HFFc6 (cell line): ENCODE measurements at places on chromosomes 7 and 10.
A peak's percentile ranks its signal among the peaks of the same experiment; 100 is the strongest.

- DNase-seq: no peak
Observed at GRCh38 chr7:47328392-47329319, 253.3 kb downstream of the TNS3 start.

DNA sequence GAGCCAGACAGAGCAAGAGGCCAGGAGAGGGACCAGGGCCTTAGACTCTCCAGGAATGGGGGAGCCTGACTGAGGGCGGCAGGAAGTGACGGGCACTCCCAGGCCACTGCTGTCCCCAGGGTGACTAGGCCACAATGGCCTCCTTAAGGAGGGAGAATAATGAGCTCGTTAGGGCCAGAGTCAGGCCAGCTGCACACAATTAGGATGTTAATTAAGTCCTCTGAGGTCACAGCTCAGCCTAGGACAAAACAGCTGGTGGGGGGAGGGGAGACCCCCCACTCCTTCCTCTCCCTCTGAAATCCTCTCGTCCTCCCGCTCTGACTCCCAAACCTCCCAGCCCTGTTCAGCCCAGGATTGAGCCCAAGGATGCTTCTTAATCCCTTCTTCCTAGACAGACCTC, 143.0 kb downstream of the NEURL1 start:
- DNase-seq: no peak

DNA sequence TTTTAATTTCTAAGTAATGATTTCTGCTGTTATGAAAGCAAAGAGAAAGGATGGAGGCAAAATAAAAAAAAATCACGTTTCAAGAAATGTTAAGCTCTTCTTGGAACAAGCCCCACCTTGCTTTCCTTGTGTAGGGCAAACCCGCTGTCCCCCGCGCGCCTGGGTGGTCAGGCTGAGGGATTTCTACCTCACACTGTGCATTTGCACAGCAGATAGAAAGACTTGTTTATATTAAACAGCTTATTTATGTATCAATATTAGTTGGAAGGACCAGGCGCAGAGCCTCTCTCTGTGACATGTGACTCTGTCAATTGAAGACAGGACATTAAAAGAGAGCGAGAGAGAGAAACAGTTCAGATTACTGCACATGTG, 2.4 kb downstream of the ADRB1 start:
- DNase-seq: no peak

GRCh38 chr10:3949711-3950110, 164.7 kb upstream of the KLF6 start:
- no peak for DNase-seq

DNA sequence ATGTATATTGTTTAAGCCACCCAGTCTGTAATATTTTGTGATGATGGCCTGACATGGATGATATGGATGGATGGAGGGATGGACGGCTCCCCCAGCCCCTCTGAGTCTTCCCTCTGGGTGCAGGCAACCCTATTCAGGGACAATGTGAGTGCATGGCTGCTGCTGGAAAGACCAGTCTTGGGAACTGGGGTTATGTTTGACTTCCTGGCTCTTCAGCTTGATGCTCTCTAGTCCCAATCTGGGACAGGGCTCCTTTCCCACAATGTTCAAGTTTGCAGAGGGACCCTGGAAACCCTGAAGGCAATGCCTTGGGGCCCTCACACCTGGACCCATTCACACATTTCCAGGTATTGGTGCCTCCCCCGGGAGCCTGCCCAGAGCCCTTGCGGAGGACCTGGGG, 52.3 kb upstream of the RET start:
- DNase-seq: no peak

DNA sequence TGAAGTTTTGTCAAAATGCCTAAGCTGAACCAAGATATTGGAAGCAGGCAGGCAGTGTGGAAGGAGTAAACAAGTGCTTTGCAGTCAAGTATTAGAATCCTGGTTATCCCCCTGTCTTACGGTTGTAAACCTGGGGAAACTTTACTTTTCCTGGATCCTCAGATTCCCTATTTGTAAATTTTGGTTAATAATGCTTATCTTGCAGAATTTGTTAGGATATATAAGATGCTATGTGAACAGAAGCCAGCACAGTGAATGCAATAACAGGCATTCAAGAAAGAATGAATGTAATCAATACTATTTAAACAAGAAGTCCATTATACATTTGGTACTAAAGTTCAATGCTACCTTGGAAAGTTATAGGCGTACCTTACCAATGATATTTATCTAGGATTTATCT, 91.8 kb upstream of the STK17A start:
- DNase-seq: no peak

- no peak for DNase-seq
Observed at GRCh38 chr7:151958036-151959010, 2.1 kb downstream of the GALNTL5 start.

GRCh38 chr7:128735436-128735835, 3.7 kb upstream of the CALU start:
- DNase-seq: no peak

GRCh38 chr7:124566583-124566982, 199.0 kb downstream of the GPR37 start:
- no peak for DNase-seq

GRCh38 chr7:120609136-120609753, 248.7 kb downstream of the TSPAN12 start:
- DNase-seq: no peak

- peak; percentile 96 for DNase-seq
Observed at GRCh38 chr7:157046681-157047080, 36.2 kb upstream of the MNX1 start.

DNA sequence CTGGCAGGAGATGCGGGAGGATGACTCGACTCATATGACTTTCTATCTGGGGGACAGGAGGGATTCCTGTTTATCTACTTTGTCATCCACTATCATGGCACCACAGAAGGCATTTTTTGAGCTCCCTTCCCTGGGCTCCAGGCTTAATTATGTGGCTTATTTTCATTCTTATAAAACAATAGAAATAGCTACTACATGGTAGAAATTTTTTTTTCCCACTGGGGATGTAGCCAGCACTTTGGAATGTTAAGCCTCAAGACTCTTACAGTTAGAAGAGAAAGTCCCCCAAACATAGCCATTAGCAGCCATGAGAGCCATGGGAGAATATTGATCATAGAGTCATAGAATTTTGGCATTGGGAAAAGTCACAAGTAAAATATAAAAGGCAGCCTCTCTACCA, 14.6 kb upstream of the FAM180A start:
- no peak for DNase-seq

GRCh38 chr7:124781907-124782734, 16.5 kb upstream of the GPR37 start:
- DNase-seq: no peak

DNA sequence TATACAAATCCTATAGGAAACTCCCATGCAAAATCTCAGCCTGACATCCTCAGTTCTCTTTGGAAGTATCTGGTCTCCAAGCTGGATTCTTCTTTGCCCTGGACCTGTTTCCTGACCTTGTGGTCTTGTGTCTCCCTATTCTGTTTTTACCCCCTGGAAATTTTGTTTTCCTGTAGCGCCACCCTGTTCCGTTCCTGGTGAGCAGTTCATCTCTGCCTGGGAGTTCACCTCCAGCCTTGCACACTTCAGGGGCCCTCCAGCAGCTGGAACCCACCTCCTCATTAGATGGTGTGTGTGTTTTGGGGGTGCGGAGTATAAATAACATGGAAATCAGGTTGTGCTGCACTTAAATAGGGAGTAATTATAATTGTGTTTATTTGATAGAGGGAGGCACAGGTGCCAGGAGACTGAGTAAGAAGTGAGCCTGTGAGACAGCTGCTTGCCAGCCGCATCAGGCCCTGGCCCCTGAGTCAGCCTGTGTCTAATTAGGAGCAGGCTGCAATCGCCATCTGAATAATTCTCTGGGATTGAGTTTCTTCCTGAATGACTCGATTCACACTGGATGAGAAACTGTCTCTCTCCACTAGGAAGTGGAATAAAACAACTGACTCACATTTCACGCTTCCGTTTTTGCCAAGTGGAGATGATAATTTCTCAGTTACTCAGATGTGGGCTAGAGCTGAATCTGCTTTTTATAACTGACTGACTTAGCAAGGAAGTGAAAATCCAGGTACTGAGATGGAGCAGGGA, 69.4 kb upstream of the HECTD2 start:
- DNase-seq: peak; percentile 95

- no peak for DNase-seq
Observed at GRCh38 chr7:132105096-132105495, 471.2 kb downstream of the PLXNA4 start.

- DNase-seq: no peak
Observed at GRCh38 chr7:155962191-155962967, 150.1 kb upstream of the SHH start.

GRCh38 chr7:2626498-2627117, 5.2 kb upstream of the TTYH3 start:
- DNase-seq: peak; percentile 55

DNA sequence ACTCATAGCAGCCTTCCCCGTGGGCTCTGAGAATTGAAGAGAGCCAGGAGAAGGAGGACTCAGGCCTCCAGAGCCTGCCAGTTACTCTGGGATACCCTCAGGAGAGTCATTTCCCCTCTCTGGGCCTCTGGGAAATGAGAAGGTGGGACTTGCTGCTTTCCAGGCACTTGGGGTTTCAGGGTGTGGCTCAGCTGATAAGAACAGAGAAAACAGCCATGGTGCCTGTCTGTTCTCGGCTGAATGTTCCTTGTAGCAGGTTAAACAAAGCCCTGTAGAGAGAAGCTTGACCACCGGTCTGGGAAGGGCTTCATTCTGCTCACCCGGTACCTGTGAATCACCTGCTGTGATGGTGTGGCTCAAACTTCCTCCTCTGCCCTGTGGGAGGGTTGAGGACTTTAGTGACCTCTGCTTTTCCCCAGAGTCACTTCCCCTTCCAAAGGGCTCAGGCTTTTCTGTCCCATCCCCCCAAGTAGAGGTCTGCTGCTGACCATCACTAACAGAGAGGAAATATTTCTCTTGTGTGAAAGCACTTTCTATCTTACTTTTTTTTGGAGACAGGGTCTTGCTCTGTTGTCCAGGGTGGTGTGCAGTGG, 212.4 kb upstream of the GALNT17 start:
- DNase-seq: no peak

- no peak for DNase-seq
Observed at GRCh38 chr10:132676193-132676891, 109.6 kb downstream of the NKX6-2 start.

DNA sequence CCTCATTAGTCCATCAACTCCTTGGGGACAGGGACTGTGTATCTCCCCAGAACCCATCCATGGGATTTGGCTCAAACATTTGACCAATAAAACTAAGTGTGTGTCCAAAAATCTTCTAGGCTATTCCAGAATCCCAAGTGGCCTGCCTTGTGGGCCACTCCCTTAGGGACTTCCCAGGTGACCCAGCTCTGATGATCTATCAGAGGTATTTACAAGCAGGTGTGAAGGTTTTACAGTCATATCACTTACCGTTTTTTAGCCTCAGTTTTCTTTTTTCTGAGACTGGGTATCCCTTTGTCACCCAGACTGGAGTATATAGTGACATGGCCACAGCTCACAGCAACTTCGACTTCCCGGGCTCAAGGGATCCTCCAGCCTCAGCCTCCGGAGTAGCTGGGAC, 64.4 kb downstream of the PIP4K2A start:
- no peak for DNase-seq

- DNase-seq: no peak
Observed at GRCh38 chr10:71882813-71883659, 32.0 kb upstream of the PSAP start.

DNA sequence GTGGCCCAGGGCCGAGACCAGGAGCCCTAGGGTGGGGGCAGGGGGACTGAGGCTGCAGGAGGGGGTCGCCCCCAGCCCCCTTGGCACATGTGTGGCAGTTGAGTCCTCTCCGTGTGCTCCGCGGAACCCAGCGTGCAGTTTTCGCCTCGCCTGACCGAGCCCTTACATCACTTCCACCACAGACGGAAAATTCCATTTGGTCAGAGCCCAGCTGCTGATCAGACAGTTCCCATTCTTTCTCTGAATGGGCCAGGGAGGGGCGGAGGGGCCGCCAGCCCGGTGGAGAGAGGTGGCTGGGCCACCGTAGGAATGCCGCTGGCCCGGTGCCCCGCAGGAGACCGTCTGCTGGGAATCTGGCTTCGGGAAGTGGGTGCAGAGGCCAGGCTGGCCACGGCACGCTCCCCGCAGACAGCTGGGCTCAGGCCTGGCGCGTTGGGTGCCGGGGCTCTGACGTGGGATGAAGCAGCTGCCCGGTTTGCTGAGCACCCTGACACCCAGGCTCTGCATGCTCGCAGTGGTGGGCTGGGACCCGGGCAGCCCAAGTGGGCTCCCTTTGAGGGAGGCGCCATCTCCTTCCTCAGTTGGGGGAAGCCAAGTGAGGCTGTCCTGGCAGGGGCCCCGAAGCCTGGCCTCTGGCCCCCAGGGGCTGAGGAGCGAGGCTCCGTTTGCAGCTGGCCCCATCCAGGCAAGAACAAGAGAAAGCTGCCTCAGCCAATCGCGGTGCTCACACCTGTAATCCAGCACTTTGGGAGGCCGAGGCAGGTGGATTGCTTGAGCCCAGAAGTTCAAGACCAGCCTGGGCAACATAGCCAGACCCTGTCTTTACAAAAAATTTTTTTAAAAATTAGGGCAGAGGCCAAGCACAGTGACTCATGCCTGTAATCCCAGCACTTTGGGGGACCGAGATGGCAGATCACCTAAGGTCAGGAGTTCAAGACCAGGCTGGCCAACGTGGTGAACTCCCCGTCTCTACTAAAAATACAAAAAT, 9.9 kb downstream of the TTYH3 start:
- peak; percentile 97 for DNase-seq

GRCh38 chr10:52488606-52489485, 174.8 kb downstream of the DKK1 start:
- DNase-seq: peak; percentile 60

GRCh38 chr10:112140110-112140970, 43.2 kb downstream of the GPAM start:
- peak; percentile 73 for DNase-seq

DNA sequence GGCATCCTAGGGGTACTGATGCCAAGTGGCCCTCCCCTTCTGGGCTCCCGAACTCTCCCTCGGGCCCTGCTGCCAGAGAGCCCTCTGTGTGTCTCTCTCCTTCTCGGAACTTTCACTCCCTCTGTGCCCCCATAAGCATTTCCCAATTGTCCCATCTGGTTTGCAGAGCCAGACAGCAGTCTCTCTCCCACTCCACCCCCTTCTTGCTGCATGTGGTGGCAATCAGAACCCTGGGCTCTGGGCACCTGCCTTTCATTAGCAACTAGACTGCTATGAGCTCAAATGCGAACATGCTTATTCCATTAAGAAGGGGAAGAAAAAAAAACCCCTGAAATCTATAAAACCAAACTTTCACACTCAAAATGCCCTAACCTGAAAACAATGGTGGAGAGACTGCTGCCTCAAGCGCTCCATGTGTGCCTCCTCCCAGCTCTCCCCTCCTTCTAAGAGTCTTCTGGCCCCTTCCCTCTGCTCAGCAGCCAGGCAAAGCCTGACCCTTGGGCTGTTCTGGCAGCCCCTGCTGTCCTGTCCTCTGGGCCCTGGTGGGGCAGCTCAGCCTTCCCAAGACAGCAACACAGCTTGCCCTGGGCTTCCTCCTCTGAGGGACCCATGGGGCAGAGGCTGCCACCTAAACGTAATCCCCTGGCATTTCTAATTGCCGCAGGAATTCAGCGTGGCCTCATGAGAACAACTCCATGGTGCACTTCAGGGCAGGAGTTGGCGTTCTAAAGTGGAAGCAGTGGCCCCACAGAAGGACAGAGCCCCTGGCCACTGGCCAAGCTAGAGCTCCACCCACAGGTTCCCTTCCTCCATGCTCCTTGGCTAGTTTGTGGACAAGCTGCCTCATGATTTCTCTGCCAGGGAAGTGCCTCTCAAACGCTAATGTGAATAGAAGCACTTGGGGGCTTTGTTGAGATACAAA, 415.4 kb downstream of the PLXNA4 start:
- DNase-seq: no peak

GRCh38 chr7:104196161-104196560, 11.7 kb downstream of the ORC5 start:
- no peak for DNase-seq

GRCh38 chr7:96823274-96823673, 113.6 kb upstream of the SEM1 start:
- no peak for DNase-seq
